Kasumi-1 (cell line): ENCODE measurements at places on chromosomes 12 and 14.

DNA sequence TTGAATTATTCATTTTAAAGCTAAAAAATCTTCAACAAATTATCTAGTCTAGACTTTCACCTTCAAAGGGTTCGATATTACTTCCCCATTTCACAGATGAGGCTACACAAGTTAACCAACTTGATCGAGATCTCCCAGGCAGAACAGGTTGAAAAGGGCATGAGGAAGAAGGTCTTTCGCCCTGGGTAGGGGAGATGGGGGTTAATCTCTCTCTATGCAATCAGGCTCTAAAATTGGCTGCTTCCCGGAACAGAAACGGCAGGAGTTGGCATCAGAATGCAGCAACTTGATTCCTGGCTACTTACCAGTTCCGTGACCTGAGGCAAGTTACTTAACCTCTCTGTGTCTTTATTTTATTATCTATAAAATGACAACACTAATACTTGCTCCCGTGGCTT is 2.4 kb upstream of the CISTR start:
- DNase-seq, result no peak

DNA sequence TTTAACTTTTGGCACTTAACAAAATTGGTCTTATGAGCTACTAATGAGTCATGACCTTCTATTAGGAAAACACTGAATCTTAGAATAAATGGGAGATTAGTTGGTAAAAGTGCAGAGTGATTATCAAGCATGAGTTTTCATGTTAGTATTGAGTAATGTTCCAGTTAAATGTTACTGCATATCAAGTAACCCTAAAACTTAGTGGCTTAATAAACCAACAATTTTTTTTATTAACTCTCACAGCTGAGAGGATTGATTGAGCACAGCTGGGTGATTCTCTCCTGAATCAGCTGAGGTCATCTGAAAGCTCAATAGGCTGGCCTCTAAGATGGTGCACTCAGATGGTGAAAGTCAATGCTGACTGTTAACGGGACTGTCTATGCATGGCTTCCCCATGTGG is 248.6 kb downstream of the BCL11B start:
- no peak for DNase-seq

GRCh38 chr12:42683933-42684801 is 94.6 kb upstream of the PRICKLE1 start:
- no peak for DNase-seq

DNA sequence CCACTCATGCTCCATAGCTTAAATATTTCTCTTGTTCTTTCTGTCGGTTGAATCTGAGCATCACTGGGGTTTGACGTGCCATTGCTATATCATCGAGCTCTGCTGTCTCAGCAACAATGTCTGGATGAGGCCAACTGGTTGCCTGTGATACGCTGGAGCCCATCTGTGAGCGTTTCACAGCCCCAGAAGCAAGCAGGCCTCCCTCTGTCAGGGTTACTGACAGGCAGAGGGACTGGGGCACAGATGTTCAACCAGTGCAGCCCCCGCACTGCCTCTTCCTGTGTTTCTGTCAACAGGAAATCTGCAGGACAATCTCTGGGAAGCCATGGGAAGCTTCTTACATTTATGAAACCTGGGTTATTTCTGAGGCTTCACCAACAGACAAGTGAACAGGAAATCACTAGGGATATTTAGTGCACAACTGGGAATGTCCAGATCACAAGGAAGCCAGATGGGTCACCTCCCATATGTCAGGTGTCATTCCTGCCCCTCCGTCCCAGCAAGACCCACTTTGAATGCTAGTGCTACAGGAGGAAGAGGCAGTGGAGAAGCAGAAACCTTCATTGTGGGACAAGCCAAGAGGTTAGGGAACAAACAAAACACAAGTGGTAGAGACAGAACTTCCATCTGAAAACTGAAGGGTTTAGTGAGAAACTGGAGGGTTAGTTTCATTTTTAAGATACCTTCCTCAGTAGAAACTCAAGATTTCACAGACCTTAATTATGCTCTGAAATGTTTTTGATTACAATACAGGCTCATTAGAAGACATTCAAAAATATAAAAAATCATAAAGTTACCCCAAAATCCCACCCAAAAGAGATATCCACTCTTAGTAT is 24.1 kb downstream of the DMAC2L start:
- DNase-seq, result peak; percentile 81

- peak; percentile 41 for DNase-seq
Measured at GRCh38 chr14:89240414-89240813, 176.6 kb downstream of the FOXN3 start.

GRCh38 chr12:16266085-16266484 is 11.4 kb downstream of the SLC15A5 start:
- DNase-seq, result no peak
